ENCODE measurements at places on chromosomes 16 and 17.
A peak's percentile ranks its signal among the peaks of the same experiment; 100 is the strongest.

- no peak overlapping the region for H3K4me3 ChIP-seq
- no peak for DNase-seq
- H3K36me3 ChIP-seq: no peaks in the 10 kb centered on the region
- no peaks in the 10 kb centered on the region for H3K27me3 ChIP-seq
Observed at GRCh38 chr16:17437981-17438380, 32.8 kb downstream of the XYLT1 start.

GRCh38 chr16:1458977-1459341 is 14.6 kb upstream of the CCDC154 start:
- no peaks in the 10 kb centered on the region for H3K4me1 ChIP-seq
- H3K36me3 ChIP-seq: peaks cover 1% of the 10 kb centered on the region
- no peak overlapping the region for H3K27ac ChIP-seq
- H3K27me3 ChIP-seq: peaks cover 5% of the 10 kb centered on the region
- H3K4me3 ChIP-seq: no peak overlapping the region

DNA sequence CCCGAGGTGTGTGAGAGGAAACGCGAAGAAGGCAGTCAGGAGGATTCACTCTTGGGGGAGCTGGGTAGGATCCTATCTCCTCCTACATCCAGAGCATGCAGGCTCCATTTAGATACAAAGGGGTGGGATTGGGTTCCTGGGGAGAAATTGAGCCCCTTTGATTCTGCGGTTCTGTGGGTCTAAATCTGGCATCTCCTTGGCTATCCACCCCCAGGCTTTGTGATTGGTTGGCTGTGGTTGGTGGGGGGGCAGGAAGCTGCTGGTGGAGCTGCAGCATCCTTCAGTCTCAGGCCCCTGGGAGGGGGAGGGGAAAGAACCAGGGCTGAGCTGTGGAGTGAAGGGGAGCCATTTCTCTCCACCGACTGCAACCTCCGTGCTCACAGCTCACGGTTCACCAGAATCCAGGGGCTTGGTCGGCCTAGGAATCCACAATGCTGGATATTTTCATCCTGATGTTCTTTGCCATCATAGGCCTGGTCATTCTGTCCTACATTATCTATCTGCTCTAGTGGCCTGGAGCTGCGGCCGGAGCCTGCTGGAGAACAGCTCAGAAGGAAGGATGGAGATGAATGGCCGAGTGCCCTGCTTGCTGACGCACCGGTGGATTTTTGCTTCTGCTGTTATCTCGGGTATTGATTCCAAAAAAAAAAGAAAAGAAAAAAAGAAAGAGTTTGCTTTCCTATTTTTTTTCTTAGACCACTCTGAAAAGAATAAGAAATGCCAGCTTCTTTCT is at the start of gene LASP1NB:
LASP1NB (plus strand) TSS at position 352 of the 733 bp plus-strand sequence.
- H3K27ac ChIP-seq: no peak within 1 kb of the TSS
- H3K4me1 ChIP-seq: peaks cover 18% of the 10 kb centered on the region
- DNase-seq: no peak
- peaks cover 12% of the 10 kb centered on the region for H3K36me3 ChIP-seq
- no peak within 1 kb of the TSS for H3K4me3 ChIP-seq
- peaks cover 2% of the 10 kb centered on the region for H3K27me3 ChIP-seq

- H3K27ac ChIP-seq: no peak overlapping the region
- peaks cover 2% of the 10 kb centered on the region for H3K27me3 ChIP-seq
- H3K4me3 ChIP-seq: no peak overlapping the region
- DNase-seq: peak; percentile 76
Observed at GRCh38 chr16:82639666-82640336, 13.0 kb downstream of the CDH13 start.

DNA sequence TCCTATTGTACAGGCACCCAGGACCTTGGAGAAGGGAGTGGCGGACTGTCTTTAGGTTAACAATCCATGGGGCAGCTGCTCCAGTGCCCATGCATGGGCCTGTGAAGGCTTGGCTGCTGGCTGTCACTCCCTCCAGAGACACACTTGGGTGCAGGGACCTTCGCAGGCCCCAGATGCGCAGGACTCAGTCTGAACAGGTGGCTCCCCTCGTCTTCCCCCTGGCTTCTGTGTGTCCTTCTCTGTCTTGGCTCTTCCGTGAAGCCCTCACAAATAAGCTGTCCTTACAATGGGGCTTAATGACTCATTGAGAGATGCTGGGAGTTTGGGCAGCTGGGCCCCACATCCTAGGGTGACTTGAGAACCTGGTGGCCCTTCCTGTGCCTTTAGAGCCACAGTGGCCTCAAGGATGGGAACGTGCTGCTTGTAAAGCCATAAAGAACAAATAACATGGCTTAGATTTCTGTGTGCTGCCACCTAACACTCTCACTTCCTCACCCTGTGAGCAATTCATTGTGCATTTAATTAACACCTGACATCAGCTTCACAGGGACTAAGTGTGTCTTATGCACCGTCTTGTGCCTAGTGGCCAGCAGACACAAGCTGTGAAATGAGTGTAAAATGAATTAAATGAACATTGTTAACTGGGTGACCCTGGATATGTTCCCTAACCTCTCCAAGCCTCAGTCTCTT is 340.7 kb downstream of the SNX29 start:
- H3K4me1 ChIP-seq: peaks cover 17% of the 10 kb centered on the region
- no peaks in the 10 kb centered on the region for H3K36me3 ChIP-seq
- no peak overlapping the region for H3K27ac ChIP-seq
- H3K4me3 ChIP-seq: no peak overlapping the region

GRCh38 chr17:67675481-67675880 is 42.3 kb upstream of the NOL11 start:
- H3K27me3 ChIP-seq: no peaks in the 10 kb centered on the region
- peaks cover 10% of the 10 kb centered on the region for H3K36me3 ChIP-seq
- H3K4me1 ChIP-seq: no peaks in the 10 kb centered on the region
- DNase-seq: no peak

Data from endothelial cell (in vitro differentiated cells).